ENCODE measurements at places on chromosomes 1 and 21.

- H3K27me3 ChIP-seq, result no peaks in the 10 kb centered on the region
- peaks cover 23% of the 10 kb centered on the region for H3K36me3 ChIP-seq
- peak overlapping the region; percentile 92 for H3K4me3 ChIP-seq
- DNase-seq, result peak; percentile 54
- peaks cover 59% of the 10 kb centered on the region for H3K4me1 ChIP-seq
Observed at GRCh38 chr1:150973836-150974579, 627 bp downstream of the CERS2 start.

- H3K36me3 ChIP-seq, result no peaks in the 10 kb centered on the region
- no peaks in the 10 kb centered on the region for H3K4me1 ChIP-seq
- H3K4me3 ChIP-seq, result no peak overlapping the region
- no peak overlapping the region for H3K27ac ChIP-seq
- DNase-seq, result no peak
- H3K27me3 ChIP-seq, result no peaks in the 10 kb centered on the region
Observed at GRCh38 chr1:11045428-11046269, 1.4 kb downstream of the MASP2 start.

GRCh38 chr1:209368864-209369598 is 214.5 kb upstream of the CAMK1G start:
- H3K36me3 ChIP-seq, result no peaks in the 10 kb centered on the region
- H3K4me1 ChIP-seq, result no peaks in the 10 kb centered on the region
- DNase-seq, result no peak
- peaks cover 5% of the 10 kb centered on the region for H3K27me3 ChIP-seq

DNA sequence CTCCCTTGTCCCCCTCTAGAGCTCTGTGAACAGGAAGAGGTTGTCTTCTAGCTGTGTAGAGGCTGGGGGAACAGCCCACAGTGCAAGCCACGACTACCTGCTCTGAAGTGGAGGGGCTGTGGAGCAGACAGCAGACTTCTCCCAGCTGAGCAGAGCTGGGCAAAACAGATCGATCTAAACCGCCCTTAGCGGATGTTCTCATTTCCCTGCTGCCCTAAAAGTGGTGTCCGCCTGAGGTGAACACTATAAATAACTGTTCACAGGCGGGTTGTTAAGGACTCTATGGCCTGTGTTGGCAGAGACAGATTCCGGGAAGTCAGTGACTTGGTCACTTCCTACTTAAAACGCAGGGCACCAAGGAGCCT is 203.2 kb downstream of the RHOU start:
- H3K4me3 ChIP-seq, result no peak overlapping the region
- H3K27me3 ChIP-seq, result no peaks in the 10 kb centered on the region
- H3K4me1 ChIP-seq, result peaks cover 39% of the 10 kb centered on the region
- no peaks in the 10 kb centered on the region for H3K36me3 ChIP-seq
- DNase-seq, result peak; percentile 18
- H3K27ac ChIP-seq, result peak overlapping the region; percentile 71

DNA sequence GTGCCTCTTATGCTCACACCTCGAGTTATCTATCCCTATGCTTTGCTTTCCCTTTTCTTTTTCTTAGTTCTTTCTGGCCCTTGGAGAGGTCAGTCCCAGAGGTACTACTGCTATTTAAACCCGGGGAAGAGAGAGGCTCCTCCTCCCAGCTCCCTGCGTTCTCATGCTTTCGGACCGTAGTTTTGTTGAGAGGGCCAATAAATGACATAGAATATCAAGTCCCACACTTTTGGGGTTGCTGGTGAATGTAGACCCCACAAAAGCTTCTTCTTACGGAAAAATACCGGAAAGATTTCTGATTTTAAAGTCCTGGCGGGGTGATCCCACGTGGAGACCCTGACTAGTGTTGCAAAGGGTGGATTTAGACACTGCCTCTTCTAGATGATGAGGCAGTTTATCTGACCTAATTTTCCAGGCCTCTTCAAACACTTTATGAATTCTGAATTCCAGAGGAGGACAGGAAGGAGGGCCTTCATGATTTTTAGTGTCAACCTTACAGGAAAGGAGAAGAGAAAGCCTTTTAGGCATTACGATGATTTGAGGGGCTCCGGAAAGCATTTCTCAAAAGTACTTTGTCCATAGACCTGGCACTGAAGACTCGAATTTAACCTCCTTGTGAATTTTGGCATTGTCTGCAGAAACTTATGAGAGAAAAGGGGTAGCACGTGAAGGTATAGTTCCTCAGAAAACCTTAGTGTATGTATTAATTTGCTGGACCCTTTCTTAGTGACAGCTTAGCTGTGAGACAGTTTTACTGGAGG is 694 bp downstream of the TMEM167B start:
- H3K27ac ChIP-seq, result peak overlapping the region; percentile 85
- H3K27me3 ChIP-seq, result no peaks in the 10 kb centered on the region
- no peak for DNase-seq

DNA sequence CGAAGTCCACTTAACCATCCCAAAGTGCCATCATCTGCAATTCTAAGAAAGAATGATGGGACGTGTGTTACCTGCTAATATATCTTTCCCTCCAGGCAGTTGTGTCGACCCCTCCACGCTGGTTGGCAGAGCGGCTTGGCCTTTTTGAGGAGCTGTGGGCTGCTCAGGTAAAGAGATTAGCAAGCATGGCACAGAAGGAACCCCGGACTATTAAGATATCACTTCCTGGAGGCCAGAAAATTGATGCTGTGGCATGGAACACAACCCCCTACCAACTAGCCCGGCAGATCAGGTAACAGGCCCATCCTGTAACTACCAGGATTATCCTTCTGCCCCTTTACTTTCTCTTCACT is 520 bp downstream of the TARS2 start:
- DNase-seq, result no peak
- H3K27ac ChIP-seq, result peak overlapping the region; percentile 87
- peak overlapping the region; percentile 97 for H3K4me3 ChIP-seq
- peaks cover 18% of the 10 kb centered on the region for H3K36me3 ChIP-seq
- H3K4me1 ChIP-seq, result peaks cover 13% of the 10 kb centered on the region

GRCh38 chr1:20775700-20776099 is 11.4 kb downstream of the HP1BP3 start:
- no peak overlapping the region for H3K4me3 ChIP-seq
- H3K4me1 ChIP-seq, result peaks cover 12% of the 10 kb centered on the region
- H3K27ac ChIP-seq, result no peak overlapping the region
- DNase-seq, result no peak
- no peaks in the 10 kb centered on the region for H3K27me3 ChIP-seq

DNA sequence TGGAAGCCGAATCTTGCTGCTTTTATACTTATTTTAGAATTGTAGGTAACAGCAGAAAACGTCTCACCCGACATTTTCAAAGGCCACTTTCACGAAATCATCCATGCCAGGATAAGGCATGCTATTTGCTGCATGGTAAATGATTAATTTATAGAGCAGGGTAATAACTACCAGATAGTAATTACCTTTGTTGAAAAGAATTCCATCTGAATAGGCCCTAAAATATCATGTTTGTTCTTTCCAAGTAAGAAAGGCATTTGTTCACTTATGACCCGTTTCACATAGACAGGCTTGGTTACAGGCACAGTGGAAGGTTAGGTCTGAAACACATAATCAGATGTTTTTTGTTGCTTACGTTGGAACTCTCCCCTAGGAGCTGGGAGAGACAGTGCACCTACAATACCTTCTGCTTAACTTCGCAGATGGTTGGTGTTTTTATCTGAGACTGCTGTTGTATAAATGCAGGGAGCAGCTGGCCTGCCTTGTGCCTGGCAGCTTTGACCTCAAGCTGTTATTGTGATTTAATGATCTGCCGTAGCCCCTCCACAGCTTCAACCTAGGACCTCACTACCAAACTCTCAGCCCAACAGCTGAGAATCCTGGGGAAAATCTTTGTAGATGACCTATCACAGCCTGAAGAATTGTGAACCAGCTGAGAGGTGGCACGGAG is 1.6 kb downstream of the SLC44A3 start:
- DNase-seq, result no peak
- peaks cover 2% of the 10 kb centered on the region for H3K4me1 ChIP-seq
- H3K27ac ChIP-seq, result no peak overlapping the region
- no peak overlapping the region for H3K4me3 ChIP-seq

GRCh38 chr1:206850401-206850800 is 15.0 kb upstream of the IL20 start:
- H3K4me3 ChIP-seq, result no peak overlapping the region
- H3K4me1 ChIP-seq, result no peaks in the 10 kb centered on the region
- peaks cover 3% of the 10 kb centered on the region for H3K27me3 ChIP-seq
- H3K27ac ChIP-seq, result no peak overlapping the region
- no peaks in the 10 kb centered on the region for H3K36me3 ChIP-seq

GRCh38 chr1:225962440-225962975 is 21.5 kb upstream of the LEFTY2 start:
- H3K36me3 ChIP-seq, result no peaks in the 10 kb centered on the region
- DNase-seq, result peak; percentile 69
- peaks cover 5% of the 10 kb centered on the region for H3K27me3 ChIP-seq
- H3K4me1 ChIP-seq, result peaks cover 4% of the 10 kb centered on the region

All from activated naive CD8-positive, alpha-beta T cell treated with anti-CD3 and anti-CD28 coated beads for 36 hours (primary cell).